ENCODE measurements at places on chromosomes 13 and 19.

DNA sequence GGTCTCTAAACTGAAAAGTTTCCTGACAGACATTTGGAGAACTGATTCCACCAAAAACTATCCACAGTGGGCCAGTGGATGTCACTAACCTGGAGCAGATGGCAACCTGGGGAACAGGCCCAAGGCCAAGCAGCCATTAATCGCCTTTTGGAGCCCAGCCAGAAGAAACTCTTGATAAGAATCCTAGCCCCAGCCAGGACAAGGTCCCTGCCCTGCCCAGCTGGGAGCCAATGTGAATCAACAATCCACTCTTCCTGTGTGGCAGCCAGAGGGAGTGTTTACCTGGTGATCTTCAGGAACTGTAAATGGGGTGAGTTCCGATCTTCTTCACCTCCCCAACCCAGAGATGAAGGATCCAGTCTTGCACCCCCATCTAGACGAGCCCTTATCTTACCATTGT lies 14.5 kb upstream of the IGSF23 start:
- DNase-seq: no peak

- peak; percentile 6 for DNase-seq
Measured at GRCh38 chr13:59906413-59907049, 257.2 kb downstream of the DIAPH3 start.

- DNase-seq: no peak
Measured at GRCh38 chr19:36051637-36052036, 2.4 kb downstream of the THAP8 start.

DNA sequence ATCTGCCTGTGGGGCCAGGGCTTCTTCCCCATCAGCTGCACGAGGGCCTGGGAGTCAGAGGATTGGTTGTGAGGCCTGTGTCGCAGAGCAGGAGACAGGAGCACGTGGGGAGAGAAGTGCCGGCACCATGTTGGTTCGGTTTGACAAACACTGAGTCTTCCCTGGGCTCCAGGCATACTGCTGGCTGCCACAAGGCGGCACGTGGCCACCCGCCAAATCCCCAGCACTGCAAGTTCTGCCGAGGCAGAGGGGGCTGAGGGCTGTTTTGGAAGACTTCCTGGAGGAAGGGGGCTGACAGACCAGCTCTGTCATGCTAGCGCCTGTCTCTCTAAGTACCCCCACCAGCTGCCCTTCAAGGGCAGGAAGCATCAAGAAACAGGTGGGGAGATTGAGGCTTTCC lies 9.5 kb downstream of the SHANK1 start:
- DNase-seq: no peak

DNA sequence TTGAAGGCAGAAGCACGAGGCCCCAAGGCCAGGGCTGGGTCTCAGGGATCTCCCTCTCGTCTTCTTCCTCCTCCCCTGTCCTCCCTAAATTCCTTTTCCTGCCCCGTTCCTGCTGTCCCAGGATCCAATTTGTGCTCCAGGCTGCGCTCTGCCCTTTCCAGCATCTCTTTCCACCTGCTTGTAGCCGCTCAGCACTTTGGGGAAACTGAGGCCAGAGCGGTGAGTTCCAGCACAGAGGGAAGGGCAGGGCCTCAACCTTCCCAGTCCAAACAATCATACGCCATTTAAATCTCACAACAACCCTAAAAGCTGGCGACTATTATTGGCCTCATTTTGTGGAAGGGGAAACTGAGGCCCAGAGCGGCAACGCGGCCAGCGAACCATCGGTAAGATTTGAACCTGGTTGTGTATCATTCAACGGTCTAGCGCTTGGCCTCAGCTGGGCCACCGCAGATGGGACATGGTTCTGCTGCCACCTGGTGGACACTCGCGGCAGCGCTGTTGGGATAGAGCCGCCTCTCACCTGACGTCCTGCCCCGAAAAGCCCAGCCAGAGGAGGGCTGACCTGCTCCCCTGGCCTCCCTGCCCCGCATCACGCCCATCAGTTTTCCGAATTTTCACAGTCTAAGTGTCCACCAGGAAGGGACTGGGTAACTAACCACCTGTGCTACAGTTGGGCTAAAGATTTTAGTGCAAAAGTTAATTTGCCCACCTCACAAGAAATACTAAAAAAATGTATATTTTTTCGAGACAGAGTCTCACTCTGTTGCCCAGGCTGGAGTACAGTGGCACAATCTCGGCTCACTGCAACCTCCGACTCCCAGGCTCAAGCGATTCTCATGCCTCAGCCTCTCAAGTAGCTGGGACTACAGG lies 4.2 kb upstream of the RPL18A start:
- peak; percentile 91 for DNase-seq

- DNase-seq: no peak
Measured at GRCh38 chr19:5075597-5075996, 106.7 kb downstream of the KDM4B start.

- DNase-seq: no peak
Measured at GRCh38 chr13:113886561-113887112, 22.8 kb upstream of the GAS6 start.

GRCh38 chr13:33349986-33350826 lies 64.7 kb upstream of the STARD13 start:
- no peak for DNase-seq

GRCh38 chr13:60838581-60838980 lies 441.6 kb downstream of the TDRD3 start:
- no peak for DNase-seq

- no peak for DNase-seq
Measured at GRCh38 chr19:5308451-5309437, 31.9 kb downstream of the PTPRS start.

GRCh38 chr19:47107202-47107952 lies 6.2 kb downstream of the ZC3H4 start:
- peak; percentile 67 for DNase-seq

All from CD4-positive, alpha-beta T cell treated with Interleukin-15 for 4 hours (primary cell).